ENCODE measurements at places on chromosomes 2 and 18. TPM values are rescaled to one million over a fixed set of nuclear protein-coding genes. Genes with fewer than 3 reads are reported as not detected.

Gene OR6B2
- total RNA-seq, result not detected

Gene CCBE1
- total RNA-seq, result not detected

Gene ABCG5
- not detected for total RNA-seq

GRCh38 chr18:69758458-69758857 lies 189.2 kb downstream of the CD226 start:
- no peak overlapping the region for H3K27ac ChIP-seq
- no peak for DNase-seq
- H3K27me3 ChIP-seq, result no peaks in the 10 kb centered on the region
- H3K36me3 ChIP-seq, result peaks cover 10% of the 10 kb centered on the region
- no peak overlapping the region for H3K4me3 ChIP-seq

- H3K4me3 ChIP-seq, result no peak overlapping the region
- H3K27ac ChIP-seq, result no peak overlapping the region
- peaks cover 53% of the 10 kb centered on the region for H3K36me3 ChIP-seq
- no peak for DNase-seq
- H3K4me1 ChIP-seq, result peaks cover 5% of the 10 kb centered on the region
Measured at GRCh38 chr2:210445116-210445707, 31.3 kb downstream of the LANCL1 start.

DNA sequence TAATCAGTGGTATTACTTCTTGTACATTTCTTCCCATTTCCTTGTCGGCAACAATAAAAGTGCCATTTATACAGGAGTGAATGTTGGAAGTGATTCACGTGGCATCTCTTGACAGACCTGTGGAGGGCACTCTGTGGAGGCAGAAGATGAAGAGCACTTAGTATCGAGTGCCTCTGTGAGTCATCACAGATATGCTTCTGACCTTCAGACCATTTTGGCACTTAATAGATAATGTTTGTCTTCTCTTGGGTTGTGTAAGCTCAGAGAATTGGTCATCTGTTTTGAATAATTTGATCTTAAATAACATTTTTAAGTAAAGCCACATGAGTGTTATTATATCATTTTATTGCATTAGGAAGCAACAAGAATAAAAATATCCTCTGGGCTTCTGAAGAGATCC lies 305.5 kb downstream of the PTPRM start:
- no peaks in the 10 kb centered on the region for H3K4me1 ChIP-seq
- H3K4me3 ChIP-seq, result no peak overlapping the region
- no peak for DNase-seq
- no peaks in the 10 kb centered on the region for H3K36me3 ChIP-seq

DNA sequence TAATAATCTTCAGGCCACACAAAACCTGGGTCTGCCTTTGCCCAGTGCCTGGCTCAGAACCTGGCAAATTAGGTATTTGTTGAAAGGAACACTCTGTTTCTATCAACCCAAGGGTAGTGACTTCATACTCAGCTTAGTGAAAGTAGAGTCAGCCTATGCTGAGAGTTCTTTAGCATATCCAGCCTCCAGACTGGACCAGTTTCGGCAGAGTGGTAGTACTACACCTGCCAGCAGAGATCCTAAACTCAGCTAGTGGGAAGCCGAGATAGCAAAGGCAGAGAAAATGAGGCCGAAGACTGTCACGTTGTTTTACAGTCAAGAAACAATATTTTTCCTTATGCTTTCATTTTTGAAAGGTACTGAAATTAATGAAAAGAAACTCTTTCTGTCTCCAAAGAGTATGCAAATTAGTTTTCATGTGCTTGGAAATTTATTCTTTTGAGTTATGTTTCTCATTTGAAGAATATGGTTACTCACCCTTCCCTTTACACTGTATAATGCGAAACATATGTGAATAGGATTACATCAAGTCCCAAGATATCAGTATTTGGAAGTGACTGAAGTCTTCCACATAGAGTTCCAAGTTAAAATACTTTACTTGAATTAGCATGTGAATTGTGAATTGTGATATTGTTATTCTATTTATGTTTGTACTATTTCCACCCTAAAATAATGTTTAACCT lies 52.2 kb upstream of the UGP2 start:
- H3K27me3 ChIP-seq, result no peaks in the 10 kb centered on the region
- peaks cover 3% of the 10 kb centered on the region for H3K36me3 ChIP-seq
- no peak overlapping the region for H3K27ac ChIP-seq
- peaks cover 12% of the 10 kb centered on the region for H3K4me1 ChIP-seq

- DNase-seq, result no peak
- peaks cover 30% of the 10 kb centered on the region for H3K36me3 ChIP-seq
- no peak overlapping the region for H3K4me3 ChIP-seq
- peak overlapping the region; percentile 97 for H3K27ac ChIP-seq
Measured at GRCh38 chr2:174599310-174599921, 1.8 kb upstream of the WIPF1 start.

All from activated CD4-positive, alpha-beta T cell treated with anti-CD3 and anti-CD28 coated beads for 36 hours (primary cell).